Brain pericyte (primary cell): ENCODE measurements at places on chromosomes 1 and 21.

DNA sequence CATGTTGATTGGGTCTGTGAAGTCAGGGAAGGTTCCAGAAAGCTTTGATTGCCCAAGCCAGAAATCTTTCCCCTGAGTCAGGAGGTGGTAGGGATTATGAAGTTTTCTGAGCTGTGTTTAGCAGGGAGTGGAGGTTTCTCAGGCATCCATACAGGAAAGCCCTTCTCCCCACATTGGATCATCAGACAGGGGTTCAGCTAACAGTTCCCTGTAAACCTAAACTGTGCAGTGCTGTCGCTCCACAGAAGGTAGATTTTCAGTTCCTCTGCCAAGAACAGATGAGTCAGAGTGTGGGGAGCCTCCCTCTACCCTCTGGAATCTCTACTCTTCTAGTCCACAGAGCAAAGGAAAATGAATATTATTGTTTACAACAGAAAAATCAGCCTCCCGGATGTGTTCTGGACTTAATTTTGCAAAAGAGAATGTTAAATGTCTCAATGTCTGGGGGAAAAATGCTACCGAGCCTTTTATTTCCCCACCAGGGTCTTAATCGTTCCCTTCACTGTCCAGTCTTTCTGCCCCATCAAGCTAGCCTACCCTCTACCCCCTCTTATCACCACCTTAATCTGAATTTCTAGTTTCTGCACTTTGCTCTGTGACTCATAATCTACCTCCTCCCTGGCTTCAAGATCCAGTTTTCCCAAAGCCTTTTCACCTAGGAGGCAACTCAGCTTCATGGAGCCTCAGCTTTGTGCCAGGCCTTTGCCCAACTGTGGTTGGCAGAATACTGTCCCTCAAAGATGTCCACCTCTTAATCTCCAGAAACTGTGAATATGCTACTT is 355.6 kb downstream of the PRDM2 start:
- DNase-seq: no peak

DNA sequence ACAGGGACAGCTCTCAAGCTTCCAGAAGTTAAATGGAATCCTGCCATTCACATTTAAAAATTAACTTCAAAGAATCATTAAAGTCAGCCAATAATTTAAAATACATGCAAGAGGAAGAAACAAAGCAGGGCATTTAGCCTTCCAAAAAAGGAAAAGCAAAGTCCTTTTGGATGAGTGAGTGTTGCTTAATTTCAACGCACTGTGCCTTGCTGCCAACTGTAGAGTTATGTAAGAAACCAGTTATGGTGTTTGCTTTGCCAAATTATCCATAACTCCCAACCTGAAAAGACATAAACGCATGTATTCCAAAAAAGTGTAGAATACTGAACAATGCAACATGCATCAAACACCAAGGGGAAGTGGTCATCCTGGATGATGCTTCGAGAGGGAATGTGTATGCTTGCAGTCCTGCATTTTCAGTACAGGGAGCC is 16.1 kb upstream of the KCNE1 start:
- DNase-seq: no peak

GRCh38 chr21:21851205-21851604 is 853.0 kb downstream of the NCAM2 start:
- DNase-seq: no peak

- no peak for DNase-seq
Measured at GRCh38 chr1:1196431-1197187, 9.8 kb downstream of the TNFRSF18 start.

DNA sequence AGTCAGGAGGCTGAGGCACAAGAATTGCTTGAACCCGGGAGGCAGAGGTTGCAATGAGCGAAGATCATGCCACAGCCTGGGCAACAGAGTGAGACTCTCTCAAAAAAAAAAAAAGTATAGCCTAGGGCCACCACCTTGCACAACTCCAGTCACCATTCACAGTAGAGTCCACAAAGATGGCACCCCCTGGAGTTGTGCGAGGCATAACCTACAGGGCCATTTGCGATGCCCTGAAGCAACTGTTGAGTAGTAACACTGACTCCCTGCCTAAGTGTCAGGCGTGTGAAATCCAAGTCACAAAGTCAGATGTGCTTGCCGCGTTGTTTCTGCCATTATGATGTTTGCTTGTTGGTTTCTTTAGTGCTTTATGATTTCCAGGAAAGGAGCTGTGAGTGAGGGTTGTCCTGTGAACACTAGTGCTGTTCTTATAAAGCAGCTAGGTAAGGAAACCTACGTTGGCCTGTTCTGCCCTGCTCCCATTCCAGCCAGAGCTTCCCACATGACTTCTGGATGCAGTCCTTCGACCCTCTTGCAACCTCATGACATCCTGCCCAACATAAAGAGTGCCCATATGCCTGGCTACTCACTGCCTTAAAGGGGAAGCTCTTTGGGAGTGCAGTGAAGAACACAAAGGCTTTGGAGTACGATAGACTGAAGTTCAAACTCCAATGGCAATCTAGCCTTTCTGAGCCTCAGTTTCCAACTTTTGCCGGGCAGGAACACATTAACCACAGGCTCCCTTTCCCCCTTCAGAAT is 29.8 kb downstream of the FHAD1 start:
- no peak for DNase-seq

DNA sequence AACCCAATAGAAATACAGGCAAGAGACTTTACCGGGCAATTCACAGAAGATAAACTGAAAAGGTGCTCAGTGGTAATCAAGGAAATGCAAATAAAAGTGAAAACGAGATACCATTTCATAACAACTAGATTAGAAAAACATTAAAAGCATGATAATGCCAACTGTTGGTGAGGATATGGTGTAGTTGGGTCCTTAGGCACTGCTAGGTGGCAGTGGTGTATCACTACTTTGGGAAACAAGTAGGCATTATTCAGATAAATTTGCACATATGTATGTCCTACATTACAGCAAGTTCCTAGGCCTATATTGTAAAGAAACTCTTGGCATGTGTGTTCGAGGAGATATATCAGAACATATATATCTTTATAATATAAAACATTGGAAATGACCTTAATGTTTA is 31.0 kb downstream of the AZIN2 start:
- no peak for DNase-seq

- no peak for DNase-seq
Measured at GRCh38 chr1:58572690-58573089, 4.4 kb downstream of the TACSTD2 start.

DNA sequence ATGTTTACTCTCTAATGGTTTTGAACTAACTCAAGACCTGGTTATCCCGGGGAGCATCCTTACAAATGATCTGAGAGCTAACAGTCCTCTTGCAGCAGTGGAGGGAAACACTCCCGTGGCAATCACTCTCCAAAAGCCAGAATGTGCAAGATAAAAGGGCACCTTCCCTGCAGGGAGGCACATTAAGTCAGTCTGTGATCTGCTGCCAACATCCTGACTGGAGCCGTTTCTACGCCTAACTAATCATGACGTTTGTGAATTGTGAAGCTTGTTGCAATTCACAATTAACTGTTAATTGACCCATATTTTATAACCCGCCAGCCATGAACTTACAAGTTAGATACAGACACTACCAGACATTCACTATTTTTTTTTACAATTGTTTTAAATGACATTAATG is 52.1 kb upstream of the LGALS8 start:
- no peak for DNase-seq

DNA sequence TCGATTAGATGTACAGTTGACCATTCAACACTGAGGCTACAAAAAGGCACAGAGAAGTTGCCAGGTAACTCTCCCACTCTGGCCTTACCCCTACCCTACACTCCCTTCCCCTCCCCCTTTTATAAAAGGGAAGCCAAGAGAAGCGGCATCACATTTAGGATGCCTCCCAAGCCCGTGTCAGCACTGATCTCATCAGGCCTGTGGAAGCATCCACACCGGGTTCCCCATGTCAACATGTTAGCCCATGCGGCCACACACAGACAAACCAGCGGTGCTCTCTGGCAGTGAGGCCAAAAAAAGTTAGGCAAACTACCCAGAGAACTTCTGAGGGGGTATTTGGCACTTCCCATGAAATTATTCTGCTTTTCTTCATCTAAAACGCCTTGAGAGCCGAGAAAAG is 29.9 kb downstream of the BCAR3 start:
- no peak for DNase-seq

DNA sequence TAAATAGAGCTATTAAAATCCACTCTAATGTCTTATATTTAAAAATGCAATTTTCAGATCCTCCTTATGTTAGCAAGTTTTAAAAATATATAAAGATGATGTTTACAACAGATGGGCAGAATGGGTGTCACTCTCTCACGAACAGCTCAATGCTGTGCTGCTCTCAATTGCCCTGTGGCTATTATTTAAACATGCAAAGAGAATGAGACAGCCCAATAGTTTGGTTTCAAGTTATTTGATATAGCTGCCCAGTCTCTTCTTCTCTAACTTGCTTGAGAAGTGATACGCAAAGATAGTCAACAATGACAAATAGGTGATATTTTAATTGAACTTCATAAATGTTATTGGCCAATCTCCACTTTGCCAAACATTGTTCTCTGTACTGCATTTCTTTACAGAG is 199.3 kb upstream of the GREM2 start:
- DNase-seq: no peak
